ENCODE measurements at places on chromosomes 7 and 10.
A peak's percentile ranks its signal among the peaks of the same experiment; 100 is the strongest.

DNA sequence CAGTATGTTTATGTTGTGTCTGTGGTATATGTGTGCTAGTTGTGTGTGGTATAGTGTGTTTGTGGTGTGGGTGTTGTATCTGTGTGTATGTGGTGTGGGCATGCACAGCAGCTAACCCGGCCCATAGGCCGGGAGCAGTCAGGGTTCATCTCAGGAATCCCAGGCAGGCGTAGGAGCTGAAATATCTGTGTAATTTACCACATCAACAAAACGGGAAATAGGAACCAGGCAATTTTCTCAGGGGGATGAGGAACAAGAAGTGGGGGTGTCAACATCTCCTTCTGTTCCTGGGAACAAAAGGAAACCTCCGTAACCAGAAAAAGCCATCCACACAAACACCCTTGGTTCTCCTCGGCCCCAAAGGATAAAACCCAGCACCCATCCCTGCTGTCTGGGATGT is 24.5 kb upstream of the ZNF488 start:
- no peak for DNase-seq

DNA sequence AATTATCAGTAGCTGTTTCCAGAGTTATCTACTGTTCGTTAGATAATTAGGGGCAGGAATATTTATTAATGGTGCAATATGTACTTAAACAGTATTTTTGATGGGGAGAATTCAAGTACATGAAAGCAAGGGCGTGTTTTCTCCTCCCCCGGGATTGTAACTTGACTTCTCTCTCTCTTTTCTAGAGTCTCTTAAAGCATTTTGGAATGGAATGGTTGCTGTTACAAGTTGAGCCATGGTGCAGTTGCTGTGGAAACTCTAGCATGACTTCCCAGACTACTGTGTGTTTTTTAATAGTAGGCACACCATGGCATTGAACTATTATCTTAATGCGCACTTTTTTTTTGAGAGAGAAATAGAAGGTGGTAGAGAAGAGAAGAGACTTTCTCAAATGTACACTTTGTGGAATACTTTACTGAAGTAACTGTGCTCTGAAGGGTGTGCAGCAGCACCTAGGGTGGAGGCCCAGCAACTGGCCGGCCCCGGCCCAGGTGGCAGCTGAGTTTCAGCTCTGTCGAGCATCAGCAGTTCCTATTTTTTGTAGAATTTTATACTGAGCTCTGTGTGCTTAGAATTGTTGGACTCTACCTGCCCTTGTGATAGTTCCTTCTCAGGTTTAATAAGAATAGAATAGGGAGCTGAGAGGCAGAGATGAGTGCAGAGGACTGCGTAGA is 64.4 kb downstream of the CCNY start:
- no peak for DNase-seq

DNA sequence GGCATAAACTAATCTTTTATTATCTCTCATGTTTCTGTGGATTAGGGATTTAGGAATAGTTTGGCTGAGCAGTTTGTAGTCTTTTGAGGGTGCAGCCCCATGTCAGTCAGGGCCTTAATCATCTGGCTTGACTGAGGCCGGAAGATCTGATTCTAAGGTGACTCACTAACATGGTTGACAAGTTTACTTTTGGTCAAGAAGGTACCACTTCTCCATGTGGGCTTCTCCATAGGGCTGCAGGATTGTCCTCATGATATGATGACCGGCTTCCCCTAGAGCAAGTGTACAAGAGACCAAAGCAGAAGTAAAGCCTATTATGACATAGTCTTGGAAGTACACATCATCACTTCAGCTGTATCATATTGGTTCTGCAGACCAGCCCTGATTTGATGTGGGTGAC is 45.9 kb upstream of the OIT3 start:
- DNase-seq = no peak

GRCh38 chr7:151690606-151691005 is 170.9 kb upstream of the RHEB start:
- DNase-seq = no peak

GRCh38 chr7:110994028-110994967 is 96.6 kb upstream of the LRRN3 start:
- no peak for DNase-seq

GRCh38 chr10:133008196-133008595 is 65.8 kb upstream of the CFAP46 start:
- no peak for DNase-seq

DNA sequence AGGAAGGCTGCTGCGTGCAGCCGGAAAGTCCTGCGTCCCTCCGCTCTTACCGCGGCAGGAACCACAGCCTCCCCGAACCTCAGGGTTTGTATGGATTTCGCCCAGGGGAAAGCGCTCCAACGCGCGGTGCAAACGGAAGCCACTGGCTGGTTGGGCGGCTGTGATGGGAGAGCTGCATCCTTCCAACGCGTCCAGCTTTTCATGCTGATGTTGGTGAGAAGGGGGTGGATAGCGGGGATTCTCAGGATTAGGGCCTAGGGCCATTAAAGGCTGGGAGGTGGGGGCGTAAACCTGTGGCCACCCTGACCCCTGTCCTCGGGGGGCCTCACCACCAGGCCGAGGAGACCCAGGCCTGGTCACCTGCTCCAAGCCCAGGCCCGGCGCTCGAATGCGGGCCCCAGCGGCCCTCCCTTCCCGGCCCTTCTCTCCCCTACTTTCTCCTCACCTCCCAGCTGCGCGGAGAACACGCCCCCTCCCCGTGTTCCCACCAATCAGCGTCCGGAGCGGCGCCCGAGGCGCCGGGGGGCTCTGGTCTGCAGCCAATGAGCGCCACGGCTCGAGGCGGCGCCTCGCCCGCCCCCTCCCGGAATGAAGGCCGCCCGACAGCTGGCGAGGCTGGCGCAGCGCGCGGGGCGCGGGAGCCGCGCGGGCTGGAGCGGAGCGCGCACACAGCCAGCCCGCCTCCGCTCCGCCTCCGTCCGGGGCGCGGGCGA is 458 bp upstream of the NANOS1 start:
- peak; percentile 53 for DNase-seq

- peak; percentile 80 for DNase-seq
These were observed 262.8 kb upstream of the KLF14 start for GRCh38 chr7:130996833-130997231.

DNA sequence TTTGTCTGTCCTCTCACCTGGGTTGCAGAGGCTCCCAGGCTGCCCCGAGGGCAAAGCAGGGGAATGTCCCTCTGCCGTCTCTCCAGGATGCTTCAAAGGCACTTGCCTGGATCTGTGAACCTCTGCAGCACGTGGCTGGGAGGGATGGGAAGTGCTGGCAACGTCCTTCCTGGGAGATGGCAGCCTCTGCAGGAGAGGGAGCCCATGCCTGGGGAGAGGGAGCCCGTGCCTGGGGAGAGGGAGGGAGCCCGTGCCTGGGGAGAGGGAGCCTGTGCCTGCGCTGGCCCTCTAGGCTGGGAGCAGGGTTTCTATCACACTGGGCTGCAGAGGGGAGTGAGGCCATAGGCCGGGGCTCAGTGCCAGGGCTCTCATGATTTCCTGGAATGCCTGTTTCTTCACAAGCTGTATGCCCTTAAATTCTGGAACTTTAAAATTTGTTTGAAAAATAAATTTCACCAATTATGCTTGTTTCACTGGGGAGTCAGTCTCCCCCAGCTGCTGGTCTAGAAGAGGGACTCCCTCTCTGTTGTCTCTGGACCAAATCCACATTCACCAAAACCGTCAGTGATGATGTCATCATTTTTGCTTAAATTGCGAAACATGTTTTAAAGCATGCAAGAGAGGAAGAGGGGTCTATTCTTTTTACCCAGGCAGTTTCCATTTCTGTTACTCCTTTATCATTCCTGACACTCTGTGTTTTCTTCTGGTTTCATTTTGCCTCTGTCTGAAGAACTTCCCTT is 135.7 kb downstream of the DNAJB6 start:
- no peak for DNase-seq

GRCh38 chr7:144565586-144565985 is 162.1 kb upstream of the NOBOX start:
- peak; percentile 41 for DNase-seq

DNA sequence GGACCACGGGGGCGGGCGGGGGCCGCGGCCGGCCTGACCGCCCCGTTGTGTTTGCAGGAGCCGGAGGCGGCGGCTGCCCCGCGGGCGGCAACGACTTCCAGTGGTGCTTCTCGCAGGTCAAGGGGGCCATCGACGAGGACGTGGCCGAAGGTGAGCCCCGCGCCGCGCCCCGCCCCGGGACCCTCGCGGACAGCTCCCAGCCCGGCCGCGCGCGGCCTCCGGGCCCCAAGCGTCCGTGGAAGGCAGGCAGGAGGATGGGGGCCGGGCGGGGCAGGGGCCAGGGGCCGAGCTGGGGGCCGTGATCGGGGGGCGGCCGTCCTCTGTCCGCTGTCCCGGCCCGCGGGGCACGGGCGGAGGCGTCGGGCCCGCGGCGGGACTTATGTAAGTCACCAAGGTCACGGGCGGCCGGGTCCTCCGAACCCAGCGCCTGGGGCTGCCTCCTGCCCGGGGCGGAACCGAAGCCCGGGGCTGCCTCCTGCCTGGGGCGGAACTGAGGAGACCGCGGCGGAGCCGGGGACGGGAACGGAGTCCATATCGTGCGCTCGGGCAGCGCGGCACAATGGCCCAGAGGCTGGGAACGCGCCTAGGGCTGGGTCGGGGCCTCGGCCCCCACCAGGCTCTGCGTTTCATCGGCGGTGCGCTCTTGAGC is 497 bp downstream of the PPP2R2D start:
- no peak for DNase-seq

- no peak for DNase-seq
These were observed 136.8 kb upstream of the CDCA7L start for GRCh38 chr7:22082553-22082885.

- no peak for DNase-seq
These were observed 21.7 kb upstream of the FKBP9 start for GRCh38 chr7:32935558-32935957.

- DNase-seq = no peak
These were observed 82.5 kb downstream of the AHR start for GRCh38 chr7:17380736-17381662.

DNA sequence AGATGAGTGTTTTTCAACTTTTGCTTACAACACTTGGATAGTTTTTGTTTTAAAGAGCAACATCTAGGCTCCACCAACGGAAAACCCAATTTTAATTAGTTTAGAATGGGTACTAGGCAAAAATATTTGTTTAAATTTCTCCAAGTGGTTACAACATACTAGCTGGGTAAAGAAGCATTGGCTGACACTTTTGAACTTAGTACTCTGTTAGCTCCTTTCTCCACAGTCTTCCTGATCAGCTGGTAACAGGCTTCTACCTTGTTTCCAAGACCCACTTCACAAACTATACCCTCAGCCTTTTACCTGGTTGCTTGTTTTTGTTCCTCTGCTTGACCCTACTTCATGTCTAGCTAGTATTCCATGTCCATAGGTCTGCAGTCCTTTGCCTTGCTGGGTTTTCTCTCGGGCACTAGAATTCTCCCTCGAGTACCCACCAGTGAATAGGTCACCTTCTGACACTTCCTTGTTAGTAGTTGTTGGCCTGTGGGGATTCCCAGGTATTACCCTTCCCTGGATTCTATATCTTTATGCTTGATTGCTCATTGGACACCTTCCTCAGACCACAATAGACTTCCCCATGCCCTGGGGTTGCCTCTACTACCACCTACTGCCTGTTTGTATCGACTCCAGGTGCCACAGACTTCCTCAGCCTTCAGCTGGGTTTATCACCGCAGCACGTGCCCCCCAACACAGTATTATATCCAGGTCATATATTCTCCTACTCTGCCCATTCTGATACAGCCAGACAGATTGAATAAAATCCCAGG is 42.0 kb downstream of the PRPS1L1 start:
- no peak for DNase-seq

DNA sequence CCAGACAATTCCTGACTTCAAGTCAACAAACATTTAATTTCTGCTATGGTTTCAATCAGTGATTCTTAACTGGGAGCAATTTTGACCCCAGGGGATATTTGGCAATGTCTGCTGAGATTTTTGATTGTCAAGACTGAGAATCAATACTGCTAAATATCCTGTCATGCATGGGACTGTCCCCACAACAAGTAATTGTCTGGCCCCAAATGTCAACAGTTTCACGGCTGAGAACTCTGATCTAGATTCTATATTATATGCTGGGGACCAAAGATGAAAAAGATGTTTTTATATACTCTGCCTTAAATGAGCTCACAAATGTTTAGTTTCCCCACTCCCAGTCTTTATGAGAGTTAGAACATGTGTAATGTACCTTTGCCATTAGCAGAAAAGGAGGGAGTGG is 19.2 kb downstream of the ANKRD7 start:
- DNase-seq = no peak

GRCh38 chr7:140416560-140416959 is 12.7 kb downstream of the RAB19 start:
- no peak for DNase-seq

GRCh38 chr10:101120884-101121653 is 10.0 kb upstream of the TLX1 start:
- DNase-seq = no peak

DNA sequence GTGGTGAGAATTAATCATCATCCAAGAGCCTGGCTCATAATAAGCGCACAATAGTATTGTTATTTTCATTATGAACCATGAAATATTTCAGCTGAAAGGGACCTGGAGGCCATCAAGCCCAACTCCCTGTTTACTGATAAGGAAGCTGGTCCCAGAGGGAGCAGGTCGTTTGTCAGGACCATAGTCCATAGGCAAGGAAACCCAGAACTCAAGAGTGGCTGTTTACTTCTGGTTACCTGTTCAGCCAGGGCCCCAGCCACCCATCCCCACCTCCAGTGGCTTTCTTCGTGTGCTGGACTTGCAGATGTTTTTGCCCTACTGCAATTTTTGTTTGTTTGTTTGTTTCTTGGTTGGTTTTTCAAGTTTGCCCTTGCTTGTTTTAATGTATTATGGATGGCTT is 152.0 kb downstream of the TPST1 start:
- DNase-seq = no peak

GRCh38 chr7:25216837-25217236 is 11.4 kb downstream of the NPVF start:
- peak; percentile 33 for DNase-seq

- no peak for DNase-seq
These were observed 66.5 kb downstream of the SHH start for GRCh38 chr7:155745737-155746136.

DNA sequence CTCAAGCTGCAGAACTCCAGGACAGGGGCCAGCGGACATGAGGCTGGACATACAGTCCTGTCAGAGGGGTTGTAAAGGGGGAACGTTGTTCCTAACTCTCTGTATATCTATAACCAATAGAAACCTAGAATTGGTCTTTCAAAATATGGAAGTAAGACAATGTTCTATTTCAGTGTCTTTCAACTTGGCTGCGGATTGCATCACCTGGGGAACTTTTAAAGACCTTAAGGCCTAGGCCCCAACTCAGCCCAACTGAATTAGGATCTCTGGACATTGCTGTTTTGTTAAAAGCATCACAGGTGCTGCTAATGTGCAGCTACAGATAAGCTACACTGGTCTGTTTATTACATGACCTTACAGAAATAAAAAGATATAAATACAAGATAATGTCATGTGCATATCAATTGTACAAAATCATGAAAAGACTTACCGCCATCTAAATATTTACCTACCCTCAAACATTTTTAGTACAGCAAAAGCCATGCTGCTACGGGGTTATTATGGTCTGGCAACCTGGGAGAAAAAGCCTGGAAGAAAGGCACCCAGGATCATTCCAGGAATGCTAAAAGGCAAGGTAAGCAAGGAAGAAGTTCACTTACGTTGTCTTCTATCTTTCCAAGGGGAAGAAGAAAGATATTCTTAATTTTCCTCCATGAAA is 169.1 kb downstream of the RAPGEF5 start:
- DNase-seq = no peak

GRCh38 chr7:93736668-93737369 is 153.7 kb downstream of the TFPI2 start:
- no peak for DNase-seq
